ENCODE measurements at places on chromosomes 6 and 20.

- DNase-seq = no peak
Measured at GRCh38 chr6:28696167-28696566, 170.5 kb downstream of the GPX5 start.

- DNase-seq = no peak
Measured at GRCh38 chr6:38091613-38092012, 272.1 kb downstream of the ZFAND3 start.

DNA sequence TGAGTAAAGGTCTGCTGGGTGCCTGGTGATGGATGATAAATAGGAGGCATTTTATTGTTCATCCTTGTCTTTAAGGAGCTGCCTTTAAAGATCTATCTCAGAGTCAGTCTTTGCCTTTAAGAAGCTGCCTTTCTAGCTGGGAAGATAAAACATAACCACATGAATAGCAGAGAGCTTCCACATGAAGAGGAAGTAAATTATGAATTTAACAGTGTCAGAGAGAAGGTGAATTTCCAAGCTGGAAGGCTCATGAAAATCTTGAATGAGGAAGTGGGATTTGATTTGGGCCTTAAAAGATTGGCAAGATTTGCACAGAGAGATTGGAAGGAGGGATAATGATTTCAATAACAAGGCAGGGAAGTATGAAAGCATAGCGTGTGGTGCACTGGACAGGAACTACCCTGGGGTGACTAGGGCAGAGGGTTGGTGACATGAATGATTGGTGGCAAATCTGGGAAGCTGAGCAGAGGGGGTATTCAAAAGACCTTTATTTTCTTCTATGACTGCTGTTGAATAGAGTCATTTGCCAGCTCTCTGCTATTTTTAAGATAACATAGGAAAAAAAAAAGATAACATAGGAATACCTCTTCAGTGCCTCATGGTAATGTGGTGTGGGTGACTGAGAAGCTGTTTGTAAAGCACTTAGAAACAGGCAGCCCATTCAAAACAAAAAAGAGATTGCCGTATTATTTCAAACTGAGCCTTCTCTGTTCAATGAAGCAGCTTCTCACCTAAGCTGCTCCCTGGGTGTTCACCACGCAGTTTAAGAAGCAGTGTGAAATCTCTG lies 591.6 kb downstream of the PKHD1 start:
- no peak for DNase-seq

GRCh38 chr20:39862470-39862891 lies 826.6 kb downstream of the MAFB start:
- DNase-seq = no peak

DNA sequence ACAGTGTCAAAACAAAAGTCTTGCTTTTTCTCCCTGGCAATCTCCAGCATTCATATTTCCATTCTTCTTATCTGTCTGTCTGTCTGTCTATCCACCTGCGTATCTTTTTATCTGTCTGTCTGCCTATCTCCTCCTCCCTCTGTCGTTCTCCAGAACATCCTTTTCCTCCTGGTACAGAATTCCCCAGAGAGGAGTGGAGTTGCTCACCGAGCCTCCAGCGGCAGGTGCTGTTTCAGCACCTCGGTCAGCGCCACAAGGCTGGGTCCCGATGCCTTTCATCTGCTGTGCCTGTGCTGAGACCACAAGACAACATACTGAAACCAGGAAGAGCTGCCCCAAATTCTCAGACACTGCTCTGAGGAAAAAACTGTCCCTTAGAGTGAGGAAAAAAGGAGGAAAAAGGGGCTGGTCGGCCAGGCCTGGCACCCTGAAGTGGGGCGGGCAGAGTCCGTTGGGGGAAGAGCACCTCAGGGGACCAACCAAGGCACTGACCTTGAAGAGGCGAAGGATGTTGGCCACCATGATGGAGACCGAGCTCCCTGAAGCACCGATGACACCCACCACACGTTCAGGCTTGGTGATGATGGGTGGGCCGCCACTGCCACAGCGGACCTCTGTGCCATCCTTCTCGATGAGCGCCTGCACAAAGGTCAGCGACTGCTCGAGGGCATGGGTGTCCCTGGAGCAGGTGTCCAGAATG lies 13.3 kb downstream of the GRM4 start:
- DNase-seq = no peak

- DNase-seq = peak; percentile 5
Measured at GRCh38 chr6:38404355-38404754, 235.4 kb downstream of the BTBD9 start.

DNA sequence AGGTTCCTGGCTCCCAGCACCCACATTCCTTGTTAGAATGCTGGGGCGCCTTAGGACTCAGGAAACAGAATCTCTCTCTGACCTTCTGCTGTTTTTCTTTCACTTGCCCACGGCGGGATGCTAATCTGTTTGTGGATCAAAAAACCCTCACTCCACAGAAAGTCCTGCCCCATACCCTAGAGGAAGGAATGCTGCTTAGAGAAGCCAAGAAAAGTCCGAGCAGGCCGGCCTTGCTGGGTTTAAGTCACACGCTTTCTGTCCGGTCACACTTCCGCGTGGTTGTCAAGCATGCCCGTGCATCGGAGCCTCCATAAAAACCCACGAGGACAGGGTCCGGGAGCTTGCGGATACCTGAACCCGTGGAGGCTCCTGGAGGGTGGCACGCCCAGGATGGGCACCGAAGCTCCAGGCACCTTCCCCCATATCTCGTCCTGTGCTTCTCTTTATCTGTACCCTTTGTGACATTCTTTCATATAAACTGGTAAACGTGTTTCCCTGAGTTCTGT lies 223.1 kb downstream of the NRN1 start:
- no peak for DNase-seq
